ENCODE measurements at places on chromosomes 16 and 17.

DNA sequence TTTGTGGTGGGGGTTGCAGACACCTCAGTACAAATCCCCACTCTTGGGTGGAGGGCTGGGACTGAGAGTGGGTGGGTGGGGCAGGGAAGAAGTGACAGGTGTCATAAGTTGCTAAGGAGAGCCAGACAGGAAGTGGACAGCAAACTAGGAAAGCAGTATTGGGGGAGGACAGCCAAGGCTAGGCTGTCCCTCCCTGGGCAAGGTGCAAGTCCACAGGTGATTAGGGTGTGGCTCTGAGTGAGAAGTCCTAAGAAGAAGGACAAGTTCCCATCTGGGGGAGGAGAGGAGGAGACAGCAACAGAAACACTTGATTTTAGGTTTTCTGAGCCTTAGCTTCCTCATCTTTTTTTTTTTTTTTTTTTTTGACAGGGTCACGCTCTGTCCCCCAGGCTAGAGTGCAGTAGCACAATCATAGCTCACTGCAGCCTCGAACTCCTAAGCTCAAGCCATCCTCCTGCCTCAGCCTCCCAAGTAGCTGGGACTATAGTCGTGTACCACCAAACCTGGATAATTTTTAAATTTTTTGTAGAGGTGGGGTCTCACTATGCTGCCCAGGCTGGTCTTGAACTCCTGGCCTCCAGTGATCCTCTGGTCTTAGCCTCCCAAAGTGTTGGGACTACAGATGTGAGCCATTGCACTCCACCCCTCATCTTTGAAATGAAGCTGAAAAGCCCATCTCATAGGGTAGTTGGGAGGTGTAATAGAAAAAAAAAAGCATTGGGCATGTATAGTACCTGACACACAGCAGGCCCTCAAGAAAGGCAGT is 2.5 kb downstream of the MAPK3 start:
- no peak for DNase-seq

DNA sequence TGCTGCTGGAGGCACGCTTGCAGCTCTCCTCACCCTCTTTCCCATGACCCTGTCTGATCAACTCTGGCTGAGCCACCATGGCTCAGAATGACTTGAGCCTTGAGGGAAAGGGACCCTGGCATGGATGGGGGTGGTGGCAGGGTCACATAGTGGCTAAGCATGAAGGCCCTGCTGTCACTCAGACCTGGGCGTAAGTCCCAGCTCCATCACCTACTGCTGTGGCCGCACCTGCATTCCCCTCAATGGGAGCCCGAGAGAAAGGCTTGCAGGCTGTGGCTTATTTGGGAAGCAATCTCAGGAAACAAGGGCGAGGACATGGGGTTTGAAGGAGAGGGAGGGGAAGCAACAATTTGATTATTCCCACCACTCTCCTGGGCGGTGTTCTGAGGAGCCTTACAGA is 17.7 kb upstream of the RAP1GAP2 start:
- no peak for DNase-seq

- no peak for DNase-seq
Measured at GRCh38 chr16:30539000-30539964, 4.6 kb upstream of the ZNF747 start.

DNA sequence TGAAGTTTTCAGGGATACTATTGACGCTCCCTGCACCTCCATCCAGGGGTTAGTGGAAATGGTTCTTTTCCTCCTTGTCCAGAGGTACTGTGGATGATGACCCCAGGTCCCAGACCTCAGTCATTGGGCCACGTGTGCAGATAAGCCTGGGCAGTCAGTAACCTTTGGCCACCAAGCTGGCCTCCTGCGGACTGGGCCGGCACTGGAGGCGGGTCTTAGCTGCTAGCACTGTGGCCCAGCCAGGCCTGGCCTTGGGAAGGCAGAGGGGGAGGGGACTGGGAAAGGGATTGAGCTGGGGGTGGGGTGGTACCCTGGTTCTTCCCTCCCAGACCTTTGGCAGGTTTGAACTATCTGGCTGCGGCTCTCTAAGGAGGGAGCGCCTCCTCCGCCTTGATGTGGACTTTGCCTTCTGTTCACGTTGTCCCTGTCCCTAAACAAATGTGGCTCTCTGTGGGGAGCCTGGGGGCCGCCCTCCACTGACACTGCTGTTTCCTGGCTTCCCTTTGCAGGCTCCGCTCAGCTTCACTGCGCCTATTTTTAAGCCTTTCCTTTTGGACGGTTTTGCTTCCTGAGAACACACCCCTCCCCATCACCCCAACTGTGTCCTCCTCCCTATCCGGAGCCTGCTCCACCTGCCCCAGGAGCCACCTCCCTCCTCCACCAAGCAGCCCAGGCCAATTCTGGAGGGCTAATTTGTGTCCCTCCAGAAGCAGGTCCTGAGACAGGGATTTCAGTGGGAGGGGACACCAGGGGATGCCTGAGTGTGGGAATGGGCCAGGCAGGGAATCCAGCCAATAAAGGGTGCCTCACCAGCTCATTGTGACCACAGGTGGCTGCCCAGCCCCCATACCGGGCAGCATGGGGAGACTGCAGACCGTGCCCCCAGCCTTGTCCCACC is 251.9 kb downstream of the SEC14L1 start:
- DNase-seq = peak; percentile 92

GRCh38 chr17:2369551-2370210 is 31.2 kb downstream of the MNT start:
- DNase-seq = peak; percentile 88

GRCh38 chr17:34141590-34141989 is 113.5 kb upstream of the CCL2 start:
- DNase-seq = no peak

DNA sequence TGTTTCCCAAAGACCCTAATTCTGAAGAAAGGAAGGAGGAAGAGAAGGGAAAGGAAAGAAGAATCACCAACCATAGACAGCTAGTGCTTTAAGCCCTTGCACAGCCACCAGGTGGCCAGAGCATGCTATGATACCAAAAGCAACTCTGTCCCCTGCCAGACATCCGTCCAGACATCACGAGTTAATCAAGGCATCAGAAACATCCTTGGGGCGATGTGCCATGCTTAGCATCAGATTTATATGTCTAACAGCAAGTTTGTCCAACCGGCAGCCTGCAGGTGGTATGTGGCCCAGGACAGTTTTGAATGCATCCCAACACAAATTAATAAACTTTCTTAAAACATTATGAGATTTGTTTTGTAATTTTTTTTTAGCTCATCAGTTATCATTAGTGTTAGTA is 2.9 kb upstream of the CRYBA1 start:
- DNase-seq = peak; percentile 80

All from islet precursor cell (in vitro differentiated cells).